ENCODE measurements at places on chromosomes 2 and 18. TPM values are rescaled to one million over a fixed set of nuclear protein-coding genes. Genes with fewer than 3 reads are reported as not detected.

DNA sequence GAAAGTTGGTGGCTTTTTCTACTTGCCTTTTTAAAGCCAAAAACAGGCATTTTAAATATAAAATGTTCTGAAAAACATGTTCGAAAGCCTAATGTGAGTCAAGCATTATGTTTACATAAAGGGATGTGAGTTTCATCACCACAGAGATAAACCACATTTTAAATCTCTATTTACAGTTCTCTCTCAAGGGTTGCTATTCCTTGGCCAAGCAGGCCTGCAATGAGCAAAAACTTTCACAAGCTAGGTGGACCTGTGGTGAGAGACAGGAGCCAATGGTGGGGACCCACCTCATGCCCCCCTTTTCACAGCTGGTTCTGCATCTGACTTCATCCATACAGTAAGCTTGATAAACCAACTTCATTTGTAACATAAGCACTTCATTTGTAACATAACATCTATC is 65.1 kb downstream of the CUL3 start:
- no peaks in the 10 kb centered on the region for H3K27me3 ChIP-seq
- no peaks in the 10 kb centered on the region for H3K36me3 ChIP-seq
- DNase-seq: peak; percentile 27
- H3K4me3 ChIP-seq: no peak overlapping the region
- H3K27ac ChIP-seq: peak overlapping the region; percentile 30

DNA sequence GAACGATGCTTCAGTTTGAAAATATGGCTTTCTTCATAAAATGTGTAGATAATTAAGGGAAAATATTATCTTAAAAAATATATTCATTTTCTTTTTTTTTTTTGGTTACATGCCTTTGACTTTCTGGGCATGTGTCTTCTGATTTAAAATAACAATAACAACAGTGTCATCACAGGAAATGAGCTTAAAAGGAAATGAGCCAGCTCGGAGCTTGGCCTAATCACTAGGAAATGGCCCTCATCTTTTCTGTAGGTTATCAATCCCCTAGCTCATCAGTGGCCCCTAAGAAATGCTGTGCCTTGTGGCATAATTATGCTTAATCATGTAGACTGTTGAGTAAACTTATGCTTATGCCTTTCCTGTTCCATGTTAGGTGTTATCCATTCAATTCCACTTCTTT is 141.8 kb upstream of the FHL2 start:
- no peak for DNase-seq
- H3K27ac ChIP-seq: no peak overlapping the region
- no peaks in the 10 kb centered on the region for H3K4me1 ChIP-seq
- H3K27me3 ChIP-seq: no peaks in the 10 kb centered on the region

DNA sequence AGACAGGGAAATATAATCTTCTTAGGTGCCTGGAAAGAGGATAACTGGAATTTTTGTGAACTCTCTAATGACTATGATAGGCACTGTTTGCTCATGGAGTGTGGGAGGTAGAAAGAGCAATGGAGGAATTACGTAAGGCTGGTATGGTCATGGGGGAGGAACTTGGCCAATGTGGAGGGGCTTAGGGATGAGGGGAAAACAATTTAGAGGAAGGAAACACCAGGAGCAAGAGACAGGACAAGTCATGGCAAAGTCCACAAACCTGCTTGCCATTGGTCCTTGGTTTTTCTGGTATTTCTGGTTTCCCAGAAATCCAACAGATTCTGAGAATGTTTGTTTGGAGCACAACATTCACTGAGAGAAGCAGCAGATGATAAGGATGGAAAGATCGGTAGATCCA is 274.2 kb downstream of the DYSF start:
- no peak overlapping the region for H3K4me3 ChIP-seq
- H3K4me1 ChIP-seq: no peaks in the 10 kb centered on the region
- H3K27me3 ChIP-seq: no peaks in the 10 kb centered on the region
- no peak overlapping the region for H3K27ac ChIP-seq
- no peaks in the 10 kb centered on the region for H3K36me3 ChIP-seq
- no peak for DNase-seq

- H3K36me3 ChIP-seq: peaks cover 73% of the 10 kb centered on the region
- no peaks in the 10 kb centered on the region for H3K27me3 ChIP-seq
- no peak for DNase-seq
- H3K27ac ChIP-seq: no peak overlapping the region
- no peaks in the 10 kb centered on the region for H3K4me1 ChIP-seq
Observed at GRCh38 chr18:74518456-74519295, 15.6 kb upstream of the CNDP1 start.

GRCh38 chr18:2459886-2460285 is 111.4 kb downstream of the METTL4 start:
- H3K4me3 ChIP-seq: no peak overlapping the region
- DNase-seq: no peak
- H3K27me3 ChIP-seq: peaks cover 2% of the 10 kb centered on the region
- H3K27ac ChIP-seq: no peak overlapping the region
- H3K36me3 ChIP-seq: no peaks in the 10 kb centered on the region
- H3K4me1 ChIP-seq: no peaks in the 10 kb centered on the region

- DNase-seq: no peak
- H3K27me3 ChIP-seq: peaks cover 10% of the 10 kb centered on the region
- no peaks in the 10 kb centered on the region for H3K36me3 ChIP-seq
- H3K4me3 ChIP-seq: no peak overlapping the region
- H3K27ac ChIP-seq: no peak overlapping the region
- peaks cover 18% of the 10 kb centered on the region for H3K4me1 ChIP-seq
Observed at GRCh38 chr2:189583227-189584198, 2.9 kb upstream of the SLC40A1 start.

DNA sequence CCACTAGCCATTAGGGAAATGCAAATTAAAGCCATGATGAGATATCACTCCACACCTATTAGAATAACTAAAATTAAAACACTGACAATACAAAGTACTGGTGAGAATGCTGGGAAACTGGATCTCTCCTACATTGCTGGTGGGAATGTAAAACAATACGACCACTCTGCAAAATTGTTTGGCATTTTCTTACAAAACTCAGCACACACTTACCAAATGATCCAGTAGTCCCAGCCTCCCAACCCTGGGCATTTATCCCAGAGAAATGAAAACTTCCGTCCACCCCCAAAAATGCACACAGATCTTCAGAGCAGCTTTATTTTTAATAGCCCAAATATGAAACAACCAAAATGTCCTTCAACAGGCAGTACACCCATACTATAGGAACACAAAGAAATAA is 8.9 kb upstream of the TMSB10 start:
- H3K27me3 ChIP-seq: no peaks in the 10 kb centered on the region
- H3K27ac ChIP-seq: no peak overlapping the region
- no peak for DNase-seq

DNA sequence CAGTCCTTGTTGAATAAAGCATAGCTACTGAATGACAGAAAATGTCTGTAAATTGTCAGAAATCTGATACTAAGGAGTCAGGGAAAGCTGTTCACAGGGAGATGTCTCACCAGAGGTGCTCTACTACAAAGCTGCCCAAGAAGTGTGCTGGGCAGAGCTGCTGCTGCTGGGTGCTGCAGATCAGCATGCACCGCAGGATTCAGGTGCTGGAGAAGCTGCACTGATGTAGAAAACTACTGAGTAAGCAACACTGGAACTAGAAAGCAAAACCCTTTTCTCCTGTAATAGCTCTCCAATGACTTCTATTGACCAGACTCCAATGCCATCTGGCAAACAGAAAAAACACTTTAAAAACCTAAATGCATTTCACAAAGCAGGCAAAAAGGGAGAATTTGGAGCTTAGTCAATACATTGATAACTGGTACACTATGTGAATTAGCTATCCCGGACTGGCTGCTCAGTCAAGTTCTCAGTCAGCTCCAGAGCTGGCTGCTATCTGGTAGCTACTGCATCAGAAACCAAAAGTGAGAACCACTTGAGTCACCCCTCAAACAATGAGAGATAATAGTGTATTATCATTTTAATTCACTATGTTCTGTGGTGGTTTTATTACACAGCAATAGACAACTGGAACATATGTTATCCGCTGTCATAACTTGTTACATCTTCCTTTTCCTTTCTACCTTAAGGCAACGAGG is 493.1 kb downstream of the CPS1 start:
- DNase-seq: no peak
- no peak overlapping the region for H3K4me3 ChIP-seq
- no peaks in the 10 kb centered on the region for H3K4me1 ChIP-seq
- H3K27ac ChIP-seq: no peak overlapping the region
- H3K27me3 ChIP-seq: no peaks in the 10 kb centered on the region

HRH4 gene
- total RNA-seq: 0.23 TPM

PMAIP1 gene
- total RNA-seq: 514 TPM

CCDC142 gene
- total RNA-seq: 25.2 TPM

SERPINB8 gene
- total RNA-seq: 12.9 TPM

NEURL3 gene
- total RNA-seq: not detected
